Prostate gland (tissue), 2 donors: ENCODE measurements at places on chromosomes 16 and 17.

GRCh38 chr17:980406-981291, 1.1 kb upstream of the NXN start:
- H3K4me3 ChIP-seq, result peak overlapping the region; percentile 80
- H3K27me3 ChIP-seq, result no peaks in the 10 kb centered on the region
- H3K36me3 ChIP-seq, result no peaks in the 10 kb centered on the region

GRCh38 chr17:67139784-67140665, 95.7 kb downstream of the CACNG1 start:
- no peak overlapping the region for H3K27ac ChIP-seq
- H3K4me3 ChIP-seq, result no peak overlapping the region
- H3K36me3 ChIP-seq, result no peaks in the 10 kb centered on the region
- no peak for DNase-seq
- H3K27me3 ChIP-seq, result no peaks in the 10 kb centered on the region

- H3K36me3 ChIP-seq, result no peaks in the 10 kb centered on the region
- H3K4me3 ChIP-seq, result no peak overlapping the region
- peaks cover 5% of the 10 kb centered on the region for H3K27me3 ChIP-seq
- H3K27ac ChIP-seq, result no peak overlapping the region
- no peak for DNase-seq
Observed at GRCh38 chr17:61462719-61463315, 10.6 kb downstream of the TBX4 start.

DNA sequence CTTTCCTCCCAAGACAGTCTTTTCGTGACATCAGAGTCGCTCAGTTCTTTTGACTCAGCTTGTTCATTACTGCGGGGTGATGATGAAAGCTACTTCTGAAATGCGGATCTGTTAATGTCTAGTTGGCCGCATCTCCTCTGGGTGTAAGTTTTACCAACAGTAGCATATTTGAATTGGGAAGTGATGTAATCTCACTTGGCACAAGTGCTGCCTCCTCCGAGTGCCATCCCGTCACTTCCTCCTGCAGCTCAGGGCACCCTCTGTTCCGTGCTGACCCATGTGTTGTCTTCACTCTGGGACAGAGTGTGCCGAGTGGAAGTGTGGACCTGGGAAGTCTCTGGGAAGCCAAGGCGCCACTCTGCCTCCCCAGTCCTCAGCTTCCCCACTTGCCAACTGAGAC, 8.9 kb downstream of the ADAD2 start:
- H3K36me3 ChIP-seq, result no peaks in the 10 kb centered on the region
- no peaks in the 10 kb centered on the region for H3K27me3 ChIP-seq
- H3K4me3 ChIP-seq, result no peak overlapping the region
- DNase-seq, result peak; percentile 47
- no peak overlapping the region for H3K27ac ChIP-seq

DNA sequence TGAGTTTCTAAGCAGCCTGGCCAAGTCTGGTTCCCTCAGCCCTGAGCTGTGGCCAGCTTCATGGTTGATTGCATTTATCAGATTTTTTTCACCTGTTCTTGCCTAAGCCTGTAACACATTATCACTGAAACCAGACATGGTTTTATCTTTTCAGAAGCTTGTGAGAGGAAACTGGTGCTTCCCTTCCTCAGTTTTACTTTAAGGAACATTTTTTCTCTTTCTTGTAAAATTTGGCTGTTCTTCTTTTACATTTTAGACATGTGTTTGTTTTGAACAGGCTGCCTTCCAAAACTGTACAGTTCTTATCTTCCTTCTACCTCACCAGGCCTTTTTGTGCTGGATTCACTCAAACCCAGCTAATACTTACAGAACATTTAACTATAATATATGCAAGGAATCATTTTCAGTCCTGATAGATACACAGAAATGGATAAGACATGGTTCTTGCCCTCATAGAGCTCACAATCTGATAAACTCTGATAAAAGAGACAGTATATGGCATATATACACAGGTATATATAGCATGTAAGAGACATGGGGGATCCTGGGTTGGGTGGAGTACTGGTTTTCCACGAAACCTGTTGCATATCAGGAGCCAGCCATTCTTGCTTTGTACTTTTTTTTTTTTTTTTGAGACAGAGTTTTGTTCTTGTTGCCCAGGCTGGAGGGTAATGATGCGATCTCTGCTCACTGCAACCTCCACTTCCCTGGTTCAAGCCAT, 44.5 kb downstream of the ZNRF1 start:
- no peak overlapping the region for H3K4me3 ChIP-seq
- H3K27ac ChIP-seq, result peak overlapping the region; percentile 27
- H3K27me3 ChIP-seq, result no peaks in the 10 kb centered on the region
- no peak for DNase-seq
- H3K4me1 ChIP-seq, result no peaks in the 10 kb centered on the region
